ENCODE measurements at places on chromosomes 6 and 20. TPM values are rescaled to one million over a fixed set of nuclear protein-coding genes. Genes with fewer than 3 reads are reported as not detected.
A peak's percentile ranks its signal among the peaks of the same experiment; 100 is the strongest.

DNA sequence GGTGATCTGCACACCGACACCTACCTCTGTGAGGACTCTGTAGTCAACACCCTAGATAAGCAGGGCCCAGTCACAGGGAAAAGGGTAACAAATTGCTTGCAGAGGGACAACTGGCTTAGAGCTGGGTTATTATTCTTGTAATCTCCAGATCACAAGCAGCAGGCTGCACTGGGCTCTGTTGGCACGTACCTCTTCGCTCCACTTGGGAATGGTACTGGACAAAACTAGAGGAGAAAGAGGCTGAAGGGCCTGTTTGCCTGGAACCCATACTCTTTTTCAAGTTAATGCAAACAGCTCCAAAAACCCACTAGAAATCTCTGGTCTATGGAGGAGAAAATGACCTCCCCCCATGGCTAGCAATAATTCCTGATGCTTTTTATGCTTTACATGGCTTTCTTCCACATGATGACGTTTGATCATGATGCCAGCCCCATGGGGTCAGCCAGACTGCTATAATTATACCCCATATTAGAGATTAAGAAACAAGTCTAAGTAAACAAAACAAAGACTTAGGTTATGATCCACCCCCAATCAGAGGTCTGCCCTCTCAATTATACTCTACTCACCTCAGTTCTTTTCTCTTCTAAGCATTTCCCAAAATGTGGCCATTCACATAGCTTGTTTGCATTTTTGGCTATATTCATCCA is 190.0 kb downstream of the UNC5CL start:
- H3K4me1 ChIP-seq = no peaks in the 10 kb centered on the region
- no peak overlapping the region for H3K27ac ChIP-seq
- H3K36me3 ChIP-seq = no peaks in the 10 kb centered on the region
- no peak overlapping the region for H3K4me3 ChIP-seq
- DNase-seq = no peak

TMEM181 gene
- 34.5 TPM for total RNA-seq

GRCh38 chr20:32429745-32430360 is 71.7 kb downstream of the ASXL1 start:
- no peak for DNase-seq
- no peak overlapping the region for H3K27ac ChIP-seq
- H3K4me3 ChIP-seq = no peak overlapping the region
- peaks cover 32% of the 10 kb centered on the region for H3K4me1 ChIP-seq
- H3K27me3 ChIP-seq = no peaks in the 10 kb centered on the region

DNA sequence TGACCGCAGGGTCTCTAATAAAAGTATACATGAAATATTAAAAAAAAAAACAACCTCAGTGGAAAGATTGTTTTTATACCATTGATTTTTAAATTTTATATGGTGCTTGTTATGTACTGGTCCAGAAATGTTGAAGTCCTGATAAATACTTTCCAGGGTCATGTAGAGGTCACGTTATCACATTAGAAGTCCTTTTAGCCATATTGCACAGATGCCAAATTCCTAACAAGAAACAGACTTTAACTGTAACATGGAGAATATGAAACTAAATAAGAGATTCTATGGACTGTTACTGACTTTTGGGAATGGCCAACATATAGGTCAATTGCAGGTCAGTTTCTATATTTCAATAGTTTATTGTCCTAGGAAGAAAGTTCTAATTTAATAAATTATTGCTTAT is 89.0 kb downstream of the ADGRB3 start:
- H3K27ac ChIP-seq = no peak overlapping the region
- H3K36me3 ChIP-seq = no peaks in the 10 kb centered on the region
- H3K4me1 ChIP-seq = no peaks in the 10 kb centered on the region
- H3K4me3 ChIP-seq = no peak overlapping the region
- no peaks in the 10 kb centered on the region for H3K27me3 ChIP-seq

GRCh38 chr20:25050082-25050481 is 7.9 kb downstream of the ACSS1 start:
- no peaks in the 10 kb centered on the region for H3K27me3 ChIP-seq
- no peak overlapping the region for H3K4me3 ChIP-seq

DNA sequence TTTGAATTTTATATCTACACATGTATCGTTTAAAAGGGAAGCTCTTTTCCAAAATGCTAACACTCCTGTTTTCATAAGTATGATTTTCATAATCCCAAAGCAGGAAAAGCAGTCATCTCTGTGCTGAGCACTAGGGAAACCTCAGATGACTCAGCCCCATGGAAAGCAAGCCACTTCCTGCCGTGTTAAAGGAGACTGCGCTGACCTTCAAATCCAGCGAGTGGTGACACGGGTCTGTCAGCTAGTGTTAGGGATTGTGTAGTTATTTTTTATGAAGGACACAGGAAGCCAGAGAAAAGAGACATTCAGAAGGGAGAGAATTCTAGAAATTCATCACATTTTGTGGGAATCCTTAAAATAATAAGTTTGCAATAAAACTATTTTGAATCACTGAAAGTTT is 57.0 kb upstream of the CD93 start:
- no peaks in the 10 kb centered on the region for H3K27me3 ChIP-seq
- H3K27ac ChIP-seq = peak overlapping the region; percentile 88
- H3K4me3 ChIP-seq = no peak overlapping the region
- DNase-seq = peak; percentile 94
- H3K4me1 ChIP-seq = peaks cover 77% of the 10 kb centered on the region
- no peaks in the 10 kb centered on the region for H3K36me3 ChIP-seq

GRCh38 chr6:86856937-86857563 is 80.3 kb upstream of the HTR1E start:
- H3K27me3 ChIP-seq = no peaks in the 10 kb centered on the region
- peak; percentile 43 for DNase-seq
- no peaks in the 10 kb centered on the region for H3K4me1 ChIP-seq

GRCh38 chr6:154197196-154197860 is 158.3 kb downstream of the OPRM1 start:
- H3K4me1 ChIP-seq = no peaks in the 10 kb centered on the region
- no peaks in the 10 kb centered on the region for H3K36me3 ChIP-seq
- DNase-seq = no peak
- H3K27me3 ChIP-seq = no peaks in the 10 kb centered on the region

DNA sequence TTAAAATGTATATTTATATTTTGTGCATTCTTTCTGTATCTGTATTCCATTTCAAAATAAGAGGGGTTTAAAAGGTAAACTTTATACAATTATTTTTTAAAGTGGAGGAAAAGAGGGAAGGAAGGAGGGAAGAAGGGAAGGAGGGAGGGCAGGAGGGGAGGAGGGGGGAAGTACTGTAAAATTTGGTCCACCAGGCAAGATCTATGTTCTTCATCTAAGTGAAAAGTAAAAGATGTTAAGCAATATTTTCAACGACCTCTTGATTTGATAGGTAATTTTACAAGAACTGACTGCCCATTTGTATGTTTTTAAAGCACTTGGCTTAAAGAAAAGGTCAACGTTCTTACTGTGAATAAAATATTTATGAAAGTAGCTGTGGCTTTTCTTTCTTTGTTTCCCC is 29.8 kb upstream of the PCSK2 start:
- no peak overlapping the region for H3K4me3 ChIP-seq
- no peaks in the 10 kb centered on the region for H3K36me3 ChIP-seq
- H3K27me3 ChIP-seq = no peaks in the 10 kb centered on the region

- no peaks in the 10 kb centered on the region for H3K27me3 ChIP-seq
- H3K4me3 ChIP-seq = no peak overlapping the region
- no peak overlapping the region for H3K27ac ChIP-seq
- DNase-seq = no peak
Measured at GRCh38 chr6:68901044-68901443, 266.0 kb downstream of the ADGRB3 start.

GRCh38 chr6:6620766-6621425 is 32.4 kb downstream of the LY86 start:
- no peak overlapping the region for H3K4me3 ChIP-seq
- H3K36me3 ChIP-seq = no peaks in the 10 kb centered on the region
- no peaks in the 10 kb centered on the region for H3K4me1 ChIP-seq
- no peak overlapping the region for H3K27ac ChIP-seq

CLIC5 gene
- 0.14 TPM for total RNA-seq

CST7 gene
- not detected for total RNA-seq

TRIM10 gene
- total RNA-seq = not detected

GRCh38 chr20:58647796-58648501 is 3.1 kb upstream of the STX16 start:
- no peaks in the 10 kb centered on the region for H3K36me3 ChIP-seq
- H3K27me3 ChIP-seq = no peaks in the 10 kb centered on the region
- peak; percentile 83 for DNase-seq
- peaks cover 21% of the 10 kb centered on the region for H3K4me1 ChIP-seq

DNA sequence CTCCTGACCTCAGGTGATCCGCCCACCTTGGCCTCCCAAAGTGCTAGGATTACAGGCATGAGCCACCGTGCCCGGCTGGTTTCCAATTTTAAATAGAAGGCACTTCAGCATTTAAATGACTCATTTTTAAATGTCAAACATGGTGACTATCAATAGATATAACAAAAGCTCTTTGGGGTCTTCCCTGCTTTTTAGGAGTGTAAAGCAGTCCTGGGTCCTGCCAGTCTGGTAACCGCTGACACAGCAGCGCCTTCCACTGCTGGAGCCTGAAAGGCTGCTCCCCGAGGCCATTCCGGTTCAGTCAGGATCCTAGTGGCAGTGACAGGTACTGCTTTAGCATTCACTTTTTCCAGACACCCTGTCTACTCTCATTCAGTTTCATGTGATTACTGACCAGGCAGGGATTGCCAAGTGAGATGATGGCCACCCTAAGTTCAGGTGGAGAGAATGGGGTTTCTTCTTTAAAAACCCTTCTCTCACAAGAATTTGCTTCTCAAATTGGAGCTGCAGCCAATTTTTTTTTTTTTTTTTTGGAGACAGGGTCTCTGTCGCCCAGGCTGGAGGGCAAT is 5.1 kb downstream of the DIDO1 start:
- H3K27ac ChIP-seq = no peak overlapping the region
- H3K4me1 ChIP-seq = peaks cover 32% of the 10 kb centered on the region
- H3K4me3 ChIP-seq = no peak overlapping the region
- H3K36me3 ChIP-seq = no peaks in the 10 kb centered on the region

DNA sequence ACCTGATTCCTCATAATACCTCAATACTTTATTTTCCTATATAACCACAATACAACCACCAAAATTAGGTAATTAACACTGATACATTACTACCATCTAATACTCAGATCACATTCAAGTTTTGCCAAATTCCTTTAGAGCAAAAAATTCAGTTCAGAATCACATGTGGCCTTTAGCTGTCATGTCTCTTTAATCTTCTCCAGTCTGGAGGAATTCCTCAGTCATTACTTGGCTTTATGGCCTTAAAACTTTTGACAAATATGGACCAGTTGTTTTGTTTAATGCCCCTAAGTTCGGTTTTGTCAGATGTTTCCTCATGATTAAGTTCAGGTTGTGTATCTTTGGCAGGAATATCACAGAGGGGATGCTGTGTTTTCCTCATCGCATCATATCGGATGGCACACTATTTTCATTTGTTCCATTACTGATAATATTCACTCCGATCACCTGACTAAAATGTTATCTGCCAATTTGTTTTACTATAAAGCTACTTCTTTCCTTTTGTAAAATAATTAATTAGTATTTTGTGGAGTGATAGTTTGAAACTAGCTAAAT is 51.2 kb upstream of the AKIRIN2 start:
- no peak overlapping the region for H3K27ac ChIP-seq
- H3K4me3 ChIP-seq = no peak overlapping the region
- H3K36me3 ChIP-seq = no peaks in the 10 kb centered on the region
- no peaks in the 10 kb centered on the region for H3K27me3 ChIP-seq
- H3K4me1 ChIP-seq = no peaks in the 10 kb centered on the region
- no peak for DNase-seq

OR2B6 gene
- not detected for total RNA-seq

- H3K27me3 ChIP-seq = peaks cover 33% of the 10 kb centered on the region
- H3K27ac ChIP-seq = no peak overlapping the region
- no peaks in the 10 kb centered on the region for H3K36me3 ChIP-seq
- no peaks in the 10 kb centered on the region for H3K4me1 ChIP-seq
Measured at GRCh38 chr6:170010665-170011203, 259.3 kb downstream of the ERMARD start.

LMBRD1 gene
- 16.2 TPM for total RNA-seq

DNA sequence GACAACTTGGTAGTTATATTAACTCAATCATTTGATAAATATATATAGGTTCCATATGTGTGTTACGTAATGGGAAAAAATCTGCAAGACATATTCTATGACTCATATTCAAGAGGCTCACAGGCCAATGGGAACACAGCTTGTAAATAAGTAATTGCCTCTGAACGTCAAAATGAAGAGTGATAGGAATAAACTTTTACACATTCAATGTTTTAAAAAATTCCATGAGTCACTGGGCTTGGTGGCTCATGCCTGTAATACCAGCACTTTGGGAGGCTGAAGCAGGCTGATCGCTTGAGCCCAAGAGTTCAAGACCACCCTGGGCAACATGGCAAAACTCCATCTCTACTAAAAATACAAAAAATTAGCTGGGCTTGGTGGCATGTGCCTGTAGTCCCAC is 209.4 kb upstream of the MCHR2 start:
- H3K27me3 ChIP-seq = no peaks in the 10 kb centered on the region
- peaks cover 2% of the 10 kb centered on the region for H3K4me1 ChIP-seq
- H3K36me3 ChIP-seq = no peaks in the 10 kb centered on the region
- no peak for DNase-seq
- H3K27ac ChIP-seq = no peak overlapping the region
- H3K4me3 ChIP-seq = no peak overlapping the region

- no peak for DNase-seq
- no peak overlapping the region for H3K4me3 ChIP-seq
- no peaks in the 10 kb centered on the region for H3K36me3 ChIP-seq
- H3K27me3 ChIP-seq = peaks cover 11% of the 10 kb centered on the region
- no peak overlapping the region for H3K27ac ChIP-seq
Measured at GRCh38 chr6:110511401-110511800, 35.0 kb upstream of the SLC22A16 start.

SLC35D3 gene
- total RNA-seq = not detected

GRCh38 chr6:136539967-136540652 is 10.1 kb downstream of the MAP7 start:
- DNase-seq = no peak
- no peak overlapping the region for H3K4me3 ChIP-seq
- H3K4me1 ChIP-seq = no peaks in the 10 kb centered on the region
- no peaks in the 10 kb centered on the region for H3K36me3 ChIP-seq

HLA-DQA2 gene
- not detected for total RNA-seq

- H3K4me1 ChIP-seq = peaks cover 4% of the 10 kb centered on the region
- H3K27ac ChIP-seq = no peak overlapping the region
- H3K36me3 ChIP-seq = no peaks in the 10 kb centered on the region
- H3K4me3 ChIP-seq = no peak overlapping the region
- DNase-seq = no peak
- H3K27me3 ChIP-seq = no peaks in the 10 kb centered on the region
Measured at GRCh38 chr6:22349528-22349927, 52.7 kb upstream of the PRL start.

DNA sequence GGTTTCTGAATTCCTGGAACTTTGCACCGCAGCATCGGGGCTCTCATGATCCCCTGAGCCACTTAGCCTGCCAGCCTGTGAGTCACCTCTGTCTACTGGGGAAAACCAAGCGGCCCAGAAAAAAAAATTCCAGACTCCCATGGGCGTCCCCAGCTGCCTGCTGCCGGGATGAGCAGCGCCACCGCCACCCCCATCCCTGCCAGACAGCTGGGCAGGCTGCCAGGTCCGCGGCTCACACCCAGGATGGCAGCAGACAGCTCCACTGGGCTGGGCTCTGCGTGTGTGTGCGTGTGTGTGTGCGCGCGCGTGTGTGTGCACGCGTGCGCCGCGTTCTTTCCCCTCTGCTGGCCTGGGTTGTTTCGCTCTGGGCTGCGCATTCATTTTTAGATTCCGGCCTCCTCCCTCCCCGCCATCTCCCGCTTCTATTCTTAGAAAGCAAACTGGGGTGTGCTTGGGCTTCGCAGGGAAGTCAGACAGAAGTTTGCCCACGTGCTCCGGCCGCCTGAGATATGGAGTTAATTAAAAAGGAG is 38.9 kb upstream of the PMEPA1 start:
- H3K4me1 ChIP-seq = peaks cover 29% of the 10 kb centered on the region
- H3K4me3 ChIP-seq = peak overlapping the region; percentile 24
- H3K27me3 ChIP-seq = no peaks in the 10 kb centered on the region
- H3K27ac ChIP-seq = peak overlapping the region; percentile 96

Data from endothelial cell of umbilical vein (primary cell).